ENCODE measurements at places on chromosomes 6 and 20.

DNA sequence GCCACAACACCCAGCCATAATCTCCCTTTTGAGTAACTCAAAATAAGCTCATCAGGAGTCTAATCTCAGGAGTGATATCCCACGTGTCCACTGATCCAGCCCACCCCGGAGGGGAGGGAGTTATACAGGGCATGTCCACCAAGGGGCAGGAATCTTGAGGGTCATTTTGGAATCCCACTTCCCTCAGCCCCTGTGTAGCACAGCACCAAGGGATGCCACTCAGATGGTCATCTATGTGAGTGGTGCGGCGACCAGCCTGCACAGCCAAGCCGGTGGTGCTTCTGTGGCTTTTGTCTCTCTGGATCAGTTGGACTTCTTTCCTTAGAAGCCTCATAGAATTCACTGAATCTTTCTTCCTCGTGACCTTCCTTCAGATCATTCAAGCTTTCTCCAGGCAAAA is 11.0 kb upstream of the BCAS4 start:
- DNase-seq, result no peak

GRCh38 chr6:41573276-41573675 is 27.1 kb downstream of the FOXP4 start:
- no peak for DNase-seq

DNA sequence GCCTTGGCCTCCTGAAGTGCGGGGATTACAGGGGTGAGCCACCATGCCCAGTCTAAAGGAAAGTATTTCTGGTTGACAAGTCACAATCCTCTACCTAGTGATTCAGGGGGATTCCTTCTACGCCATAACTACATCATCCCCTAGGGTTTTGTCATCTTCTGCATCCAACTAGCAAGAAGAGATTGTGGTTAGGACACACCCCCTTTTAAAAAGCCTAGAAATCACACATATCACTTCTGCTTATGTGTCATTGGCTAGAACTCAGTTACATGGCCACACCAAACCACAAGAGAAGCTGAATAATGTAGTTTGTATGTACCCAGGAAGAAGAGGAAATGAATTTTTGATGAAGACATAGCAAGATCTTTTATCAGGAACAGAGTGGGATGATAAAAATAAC is 14.7 kb upstream of the CHD6 start:
- no peak for DNase-seq

DNA sequence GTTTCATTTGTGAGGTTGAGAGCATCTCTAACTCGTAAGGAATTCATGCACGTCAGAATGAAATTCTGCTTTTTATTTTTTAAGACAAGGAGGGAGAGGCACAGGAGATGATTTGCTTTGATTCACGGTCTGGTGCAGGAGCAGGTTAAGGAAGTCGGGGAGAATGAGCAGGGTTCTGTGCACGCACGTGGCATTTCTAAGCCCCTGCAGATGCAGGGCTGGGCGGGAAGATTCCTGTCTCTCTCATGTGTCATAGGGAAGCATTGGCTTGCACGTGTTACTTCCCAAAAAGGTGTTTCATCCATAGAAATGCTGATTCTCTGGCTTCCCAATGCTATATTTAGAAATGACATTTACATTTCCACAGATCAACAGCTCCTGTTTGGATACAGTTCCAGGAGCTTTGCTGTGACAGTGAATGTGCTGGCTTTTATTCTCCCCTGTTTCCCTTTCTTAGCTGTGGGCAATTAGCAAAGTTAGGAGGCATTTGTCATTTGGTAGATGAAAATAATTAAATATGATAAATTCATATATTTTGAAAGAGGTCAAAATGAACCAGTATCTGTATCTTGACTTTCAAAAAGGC is 119.7 kb upstream of the ZFP64 start:
- DNase-seq, result no peak

GRCh38 chr20:18858816-18859215 is 45.2 kb downstream of the SCP2D1 start:
- DNase-seq, result no peak

DNA sequence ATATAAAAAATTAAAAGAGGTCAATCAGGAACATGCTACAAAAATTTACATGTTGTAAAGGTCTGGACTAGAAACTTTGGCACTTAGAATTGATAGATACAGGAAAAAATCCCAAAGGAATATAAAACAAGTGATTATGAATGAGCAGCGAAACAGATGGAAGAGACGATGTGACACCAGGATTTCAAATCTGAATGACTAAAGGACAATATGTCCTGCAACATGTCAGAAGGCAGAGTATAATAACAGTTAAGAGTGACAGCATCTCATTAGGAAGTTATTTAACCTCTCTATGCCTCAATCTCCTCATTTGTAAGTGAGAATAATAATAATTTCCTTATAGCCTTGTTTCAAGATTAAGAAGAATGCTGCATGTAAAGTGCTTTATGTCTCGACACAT is 50.3 kb downstream of the FRK start:
- DNase-seq, result no peak

DNA sequence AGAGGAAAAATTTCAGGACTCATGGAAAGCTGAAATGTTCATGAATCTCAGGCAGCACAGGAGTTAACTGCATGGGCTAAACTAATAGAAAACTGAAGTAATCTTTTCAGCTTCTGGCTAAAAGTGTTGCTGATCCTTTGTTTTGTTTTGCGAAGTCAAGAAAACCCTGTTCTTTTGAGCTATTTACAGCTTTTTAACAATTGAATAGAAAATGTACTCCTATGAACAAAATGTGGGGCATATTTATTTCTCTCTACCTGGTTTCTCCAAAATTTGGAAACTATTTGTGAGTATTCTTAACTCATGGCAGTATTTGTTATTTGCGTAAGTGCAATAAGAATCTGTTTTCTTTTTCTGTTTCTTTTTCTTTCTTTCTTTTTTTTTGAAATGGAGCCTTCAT is 818.8 kb upstream of the CITED2 start:
- DNase-seq, result no peak

Data from DMS 273 treated with DMSO at 0.1 percent for 48 hours (cell line).